ENCODE measurements at places on chromosomes 6 and 20.

- DNase-seq: no peak
Observed at GRCh38 chr20:59992526-59993084, 34.4 kb downstream of the CDH26 start.

DNA sequence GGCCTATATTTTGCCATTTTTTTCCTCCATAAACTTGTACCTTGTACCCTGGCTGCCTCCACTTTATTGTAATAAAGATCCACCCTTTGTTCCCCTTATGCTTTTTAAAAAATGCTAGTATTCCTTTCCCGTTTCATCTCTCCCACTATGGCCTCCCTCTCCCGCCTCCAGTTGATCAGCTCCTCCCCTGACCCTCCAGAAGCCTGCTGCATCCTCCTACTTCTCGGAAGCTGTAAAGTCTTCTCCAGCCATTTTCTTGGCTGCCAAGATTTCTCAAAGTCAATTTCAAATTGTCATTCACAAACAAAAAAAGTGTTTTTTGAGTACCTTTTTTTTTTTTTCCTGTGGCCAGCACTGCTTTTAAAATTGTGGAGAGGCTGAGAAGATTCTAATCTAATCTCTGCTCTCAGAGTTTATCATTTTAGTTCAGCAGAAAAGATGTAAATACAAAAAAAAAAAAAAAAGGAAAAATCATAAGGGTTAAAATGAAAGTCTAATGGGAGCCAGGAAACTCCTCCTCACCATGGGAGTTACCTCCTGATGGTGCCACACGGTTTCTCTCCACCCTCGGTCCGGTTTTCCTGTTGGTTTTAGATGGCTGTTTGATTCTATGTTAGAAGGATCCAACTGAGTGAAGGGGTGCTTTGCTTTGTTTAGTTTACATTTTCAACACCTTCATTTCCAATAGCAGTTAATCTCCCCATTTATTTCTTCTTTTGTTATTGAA is 103.0 kb upstream of the KCNK16 start:
- DNase-seq: no peak

DNA sequence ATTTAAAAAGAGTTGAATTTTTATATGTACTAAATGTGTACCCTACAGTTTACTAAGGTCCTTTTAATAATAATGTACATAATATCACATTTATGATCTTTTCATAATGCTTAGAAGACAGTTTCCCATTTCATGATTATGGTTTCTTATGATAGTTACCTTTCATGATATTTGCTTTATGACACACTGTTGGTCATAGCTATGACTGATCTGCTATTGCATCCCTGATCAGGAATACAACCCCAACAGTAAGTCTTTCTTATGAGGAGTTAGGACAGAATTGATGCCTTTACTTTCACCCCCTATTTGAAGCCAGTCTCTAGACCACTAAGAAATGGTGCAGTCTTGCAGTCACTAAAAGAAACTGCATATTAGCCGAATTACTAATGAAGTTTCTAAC is 31.0 kb downstream of the LCA5 start:
- no peak for DNase-seq

- DNase-seq: no peak
Observed at GRCh38 chr6:49252901-49253300, 210.2 kb downstream of the MMUT start.

DNA sequence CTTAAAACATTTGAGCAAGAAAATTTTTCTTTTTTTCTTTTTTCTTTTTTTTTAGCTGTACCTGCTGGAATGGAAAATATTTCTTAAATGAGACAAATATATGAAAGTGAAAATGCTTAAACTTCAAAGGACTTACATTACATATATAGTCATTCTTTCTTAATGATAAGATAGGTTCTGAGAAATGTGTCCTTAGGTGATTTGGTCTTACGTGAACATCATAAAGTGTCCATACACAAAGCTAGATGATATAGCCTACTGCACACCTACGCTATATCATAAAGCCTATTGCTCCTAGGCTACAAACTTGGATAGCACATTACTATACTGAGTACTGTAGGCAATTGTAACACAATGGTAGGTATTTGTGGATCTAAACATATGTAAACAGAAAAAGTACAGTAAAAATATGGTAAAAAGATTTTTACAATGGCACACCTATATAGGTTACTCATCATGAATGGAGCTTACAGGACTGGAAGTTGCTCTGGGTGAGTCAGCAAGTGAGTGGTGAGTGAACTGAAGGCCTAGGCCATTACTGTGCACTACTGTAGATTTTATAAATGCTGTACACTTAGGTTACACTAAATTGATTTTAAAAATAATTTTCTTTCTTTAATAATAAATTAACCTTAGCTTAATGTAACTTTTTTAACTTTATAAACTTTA is 54.6 kb downstream of the RPP21 start:
- no peak for DNase-seq

DNA sequence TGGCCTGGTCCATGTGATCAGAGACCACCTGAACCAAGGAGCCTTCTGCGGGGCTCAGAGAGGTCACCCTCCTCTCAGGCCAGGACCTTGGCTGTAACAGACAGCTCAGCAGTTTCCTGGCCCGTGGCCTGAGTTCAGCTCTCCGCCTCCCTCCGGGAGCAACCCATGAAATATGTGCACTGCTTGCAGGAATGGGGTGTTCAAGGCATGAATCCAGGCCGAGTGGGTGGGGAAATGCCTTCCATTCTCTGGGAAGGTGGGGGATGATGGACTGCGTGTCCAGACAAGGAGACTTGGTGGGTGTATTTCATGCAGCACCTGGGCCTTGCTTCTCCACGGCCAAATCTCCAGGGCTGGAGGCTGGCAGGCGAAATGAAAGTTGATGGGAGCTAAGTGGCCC is 46.0 kb downstream of the SIRPA start:
- no peak for DNase-seq

- peak; percentile 66 for DNase-seq
Observed at GRCh38 chr6:160027931-160028330, 59.0 kb downstream of the IGF2R start.

DNA sequence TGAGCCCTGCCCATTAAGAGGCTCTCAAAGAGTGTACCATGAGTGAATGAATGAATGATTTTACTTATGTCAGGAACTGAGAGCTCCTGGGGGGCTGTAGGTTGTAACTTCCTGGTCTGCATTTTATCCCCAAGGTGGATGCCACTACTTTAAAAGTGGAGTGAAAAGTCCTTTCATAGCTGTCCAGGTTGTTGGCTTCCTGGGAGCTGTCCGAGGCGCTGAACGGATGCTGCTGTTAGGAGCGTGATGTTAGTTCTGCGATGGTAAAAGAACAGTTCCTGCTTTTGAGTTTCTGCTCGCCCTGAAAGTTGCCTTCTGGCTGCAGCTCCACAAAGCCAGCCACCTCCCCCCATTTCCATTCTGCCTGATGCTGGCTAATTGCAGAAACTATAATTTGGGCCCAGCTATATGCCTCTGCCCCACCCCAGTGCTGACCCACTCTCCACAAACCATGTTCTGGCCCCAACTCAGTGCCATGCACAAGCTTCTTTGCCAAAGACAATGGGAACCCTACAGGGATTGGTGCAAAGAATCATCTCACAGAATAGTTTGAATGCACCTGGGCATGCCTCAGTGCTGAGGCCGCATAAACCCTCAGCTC is 330.9 kb upstream of the CDH4 start:
- no peak for DNase-seq

- no peak for DNase-seq
Observed at GRCh38 chr6:35161776-35162607, 20.9 kb upstream of the TCP11 start.

DNA sequence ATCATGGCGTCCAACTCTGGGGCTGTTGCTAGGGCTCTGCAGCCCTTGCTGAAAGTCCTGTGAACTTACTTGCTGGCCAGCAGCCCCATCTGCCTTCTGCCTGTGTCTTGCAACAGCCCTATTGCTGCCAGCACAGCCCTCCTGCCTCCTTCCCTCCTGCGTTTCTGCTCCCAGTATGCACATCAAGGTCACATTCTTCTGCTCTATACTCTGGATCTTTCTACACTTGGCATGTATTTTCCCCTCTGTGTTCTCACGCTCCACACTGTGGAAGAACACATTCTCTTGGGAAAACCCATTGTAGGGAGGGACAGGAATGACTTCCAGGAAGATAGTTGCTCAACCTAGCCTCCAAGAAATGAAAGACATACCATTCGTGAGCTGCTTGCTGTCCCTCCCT is 80.9 kb upstream of the PHACTR2 start:
- peak; percentile 67 for DNase-seq

DNA sequence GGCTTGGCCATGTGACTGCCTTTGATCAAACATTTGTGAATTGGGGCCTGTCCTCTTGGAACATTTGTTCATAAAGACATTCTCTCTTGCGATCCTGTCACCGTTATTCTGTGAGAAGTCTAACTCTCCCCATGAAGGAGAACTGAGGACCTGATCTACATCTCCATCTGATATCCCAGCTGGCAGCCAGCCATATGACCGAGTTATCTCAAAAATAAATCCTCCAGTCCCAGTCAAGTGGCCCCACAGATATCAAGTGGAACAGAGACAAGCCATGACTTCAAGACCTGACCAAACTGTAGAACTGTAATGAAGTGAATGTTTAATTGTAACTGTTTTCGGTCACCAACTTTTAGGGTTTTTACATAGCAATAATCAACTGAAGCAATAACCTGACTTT is 25.7 kb downstream of the SNX3 start:
- no peak for DNase-seq

DNA sequence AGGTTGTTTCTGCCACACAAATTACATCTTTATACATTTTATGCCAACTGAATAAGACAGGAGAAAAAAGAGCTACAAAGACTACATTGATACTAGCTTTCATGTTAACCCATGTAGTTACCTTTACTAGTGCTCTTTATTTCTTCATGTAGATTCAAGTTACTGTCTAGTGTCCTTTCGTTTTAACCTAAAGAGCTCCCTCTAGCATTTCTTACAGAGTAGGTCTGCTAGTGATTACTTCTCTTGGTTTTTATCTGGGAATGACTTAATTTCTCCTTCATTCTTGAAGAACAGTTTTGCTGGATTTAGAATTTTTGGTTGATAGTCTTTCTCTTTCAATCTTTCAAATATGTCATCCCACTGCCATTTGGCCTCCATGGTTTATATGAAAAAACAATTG is 21.2 kb upstream of the NOP56 start:
- DNase-seq: no peak

GRCh38 chr6:169069356-169069755 is 184.3 kb downstream of the THBS2 start:
- no peak for DNase-seq

DNA sequence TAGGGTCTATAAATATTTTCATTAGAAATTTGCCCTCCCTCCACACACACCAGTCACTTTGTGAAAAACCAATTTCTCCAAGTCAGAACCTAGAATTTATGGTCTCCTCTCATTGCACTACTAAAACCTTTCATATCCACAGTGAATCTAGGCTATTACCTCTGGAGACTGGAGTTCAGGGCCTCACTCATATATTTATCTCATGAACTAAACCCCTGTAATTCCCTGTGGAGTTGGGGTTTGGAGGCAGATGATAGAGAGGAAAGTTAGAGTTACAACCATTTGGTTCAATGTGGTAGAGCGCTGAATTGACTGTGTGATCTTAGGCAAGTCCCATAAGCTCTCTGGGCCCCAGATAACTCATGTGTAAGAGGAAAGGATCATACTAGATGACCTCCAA is 18.2 kb upstream of the CEP85L start:
- no peak for DNase-seq

- DNase-seq: no peak
Observed at GRCh38 chr20:63864545-63864977, 509 bp upstream of the TPD52L2 start.

DNA sequence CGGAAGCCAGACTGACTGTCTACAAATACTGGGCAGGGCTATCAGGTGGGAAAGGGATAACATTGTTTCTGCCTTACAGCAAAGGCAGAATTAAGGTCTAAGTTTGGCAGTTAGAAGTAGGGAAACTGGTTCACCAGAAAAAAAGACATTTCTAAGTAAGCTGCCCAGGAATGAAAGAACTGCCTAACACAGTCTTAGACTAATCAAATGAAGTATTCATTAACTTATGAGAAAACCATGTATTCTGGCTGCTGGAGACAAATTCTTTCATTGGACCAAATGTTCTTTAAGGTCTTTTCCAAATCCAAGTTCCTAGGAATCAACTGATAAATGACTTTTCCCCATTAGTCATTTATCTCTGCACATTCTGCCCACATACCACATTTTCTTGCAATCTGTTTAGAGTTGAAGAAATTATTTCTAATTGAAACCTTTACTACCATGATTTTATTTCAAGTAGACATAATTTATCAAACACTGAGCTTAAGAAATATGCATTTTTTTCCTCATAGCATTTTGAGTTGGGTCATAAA is 120.3 kb upstream of the OGFRL1 start:
- DNase-seq: no peak

- DNase-seq: no peak
Observed at GRCh38 chr20:37991908-37992307, 41.3 kb downstream of the TTI1 start.

- DNase-seq: no peak
Observed at GRCh38 chr6:88890860-88891845, 72.3 kb downstream of the RNGTT start.

- no peak for DNase-seq
Observed at GRCh38 chr6:73742433-73742832, 46.4 kb downstream of the CD109 start.

DNA sequence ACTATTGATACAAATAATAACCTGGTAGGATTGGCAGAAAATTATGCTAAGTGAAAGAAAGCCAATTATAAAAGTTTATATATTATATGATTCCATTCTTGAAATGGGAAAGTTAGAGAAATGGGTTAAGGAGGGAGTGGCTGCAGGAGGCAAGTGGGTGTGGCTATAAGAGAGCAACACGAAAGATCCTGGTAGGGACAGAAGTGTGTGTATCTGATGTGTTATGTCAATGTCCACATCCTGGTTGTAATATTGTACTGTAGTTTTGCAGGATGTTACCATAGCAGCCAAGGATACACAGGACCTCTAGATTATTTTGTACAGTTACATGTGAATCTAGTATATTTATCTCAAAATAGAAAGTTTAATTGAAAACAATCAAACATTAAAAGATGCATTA is 46.8 kb downstream of the SNX5 start:
- DNase-seq: no peak

GRCh38 chr6:137657351-137657911 is 163.2 kb upstream of the OLIG3 start:
- DNase-seq: peak; percentile 53

- no peak for DNase-seq
Observed at GRCh38 chr6:33372526-33373123, 19.0 kb upstream of the KIFC1 start.

- DNase-seq: peak; percentile 31
Observed at GRCh38 chr20:57596998-57597939, 23.0 kb downstream of the ZBP1 start.

- no peak for DNase-seq
Observed at GRCh38 chr20:54131675-54132611, 41.8 kb downstream of the CYP24A1 start.

DNA sequence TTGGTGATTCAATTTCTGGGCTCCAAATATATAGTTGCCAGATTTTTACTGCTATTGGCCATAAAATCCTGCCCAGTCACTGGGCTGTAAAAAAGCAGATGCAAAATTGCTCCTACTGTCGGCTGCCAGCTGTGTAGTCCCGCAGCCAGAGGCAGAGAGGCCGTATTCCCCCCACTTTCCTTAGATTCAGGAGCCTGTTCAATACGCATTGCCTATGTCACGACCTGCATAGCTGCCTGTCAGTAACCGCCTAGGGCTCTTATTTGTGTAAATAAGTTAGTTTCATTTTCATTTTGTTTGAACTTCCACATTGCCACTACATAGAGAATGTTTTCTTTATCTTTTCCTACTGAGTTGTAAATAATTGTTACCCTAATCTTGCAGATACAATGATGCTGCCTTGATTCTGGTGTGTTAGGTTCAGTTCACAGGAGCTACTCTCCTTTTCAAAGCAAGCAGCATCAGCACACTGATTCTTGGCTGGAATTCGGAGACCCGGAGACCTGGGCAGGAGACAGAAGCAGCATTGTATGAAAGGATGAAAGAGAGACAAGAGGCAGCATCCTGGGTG is 46.0 kb upstream of the UST start:
- DNase-seq: peak; percentile 38
